Stimulated activated CD8-positive, alpha-beta memory T cell treated with anti-CD3 and anti-CD28 coated beads, Interleukin-4, amount 100 ng/mL, for 1 hour (primary cell): ENCODE measurements at places on chromosomes 12 and 14.

DNA sequence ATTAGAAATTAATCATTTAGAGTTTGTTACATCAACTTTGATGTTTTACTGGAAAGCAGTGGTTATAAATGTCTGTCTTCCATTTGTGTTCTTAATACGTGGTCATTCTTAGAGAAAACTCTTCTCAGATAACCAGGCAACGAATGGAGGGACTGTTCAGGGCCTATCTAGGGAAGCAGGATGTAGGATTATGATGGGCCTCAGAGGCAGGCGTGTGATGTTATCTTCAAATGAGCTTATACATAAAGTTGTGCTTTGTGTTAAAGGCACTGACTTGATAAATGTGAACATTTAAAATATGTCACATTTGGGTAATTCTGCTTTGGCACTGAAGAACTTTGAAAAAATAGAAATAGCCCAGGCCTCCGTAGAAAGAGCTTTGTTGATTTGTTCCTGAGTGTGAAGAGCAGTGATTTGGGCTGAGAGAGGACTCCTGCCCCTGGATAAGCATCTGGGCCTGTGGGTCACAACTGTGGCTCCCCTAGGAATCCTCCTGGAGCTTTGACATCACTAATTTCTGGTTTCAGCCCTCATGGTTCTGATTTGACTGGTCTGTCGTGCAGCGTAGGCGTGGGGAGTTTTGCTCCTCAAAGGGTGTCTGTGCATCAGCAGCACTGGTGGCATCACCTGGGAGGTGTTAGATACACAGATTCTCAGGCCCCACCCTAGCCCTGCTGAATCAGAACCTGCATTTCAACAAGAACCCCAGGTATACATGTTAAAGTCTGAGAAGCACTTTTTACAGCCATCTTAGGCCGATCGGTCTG, 55.4 kb downstream of the SAMD4A start:
- DNase-seq = no peak

GRCh38 chr12:21323736-21324135, 11.0 kb downstream of the SLCO1A2 start:
- no peak for DNase-seq

DNA sequence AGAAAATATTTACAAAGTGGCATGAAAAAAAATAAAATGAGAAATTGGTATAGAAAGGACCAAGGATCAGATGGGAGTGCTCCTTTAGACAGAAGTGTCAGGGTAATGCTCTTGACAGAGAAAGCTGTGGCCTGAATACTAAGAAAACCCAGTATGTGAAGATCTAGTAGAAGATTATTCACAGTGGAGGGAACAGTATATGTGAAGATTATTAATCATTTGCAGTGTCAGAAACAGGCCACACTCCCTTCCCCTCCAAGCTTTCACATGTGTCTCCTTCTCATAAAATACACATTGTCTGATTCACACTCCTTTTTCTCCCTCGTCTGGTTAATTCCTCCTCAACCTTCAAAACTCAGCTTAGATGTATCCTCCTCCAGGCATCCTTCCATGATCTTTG, 41.3 kb downstream of the CAPS2 start:
- DNase-seq = no peak

DNA sequence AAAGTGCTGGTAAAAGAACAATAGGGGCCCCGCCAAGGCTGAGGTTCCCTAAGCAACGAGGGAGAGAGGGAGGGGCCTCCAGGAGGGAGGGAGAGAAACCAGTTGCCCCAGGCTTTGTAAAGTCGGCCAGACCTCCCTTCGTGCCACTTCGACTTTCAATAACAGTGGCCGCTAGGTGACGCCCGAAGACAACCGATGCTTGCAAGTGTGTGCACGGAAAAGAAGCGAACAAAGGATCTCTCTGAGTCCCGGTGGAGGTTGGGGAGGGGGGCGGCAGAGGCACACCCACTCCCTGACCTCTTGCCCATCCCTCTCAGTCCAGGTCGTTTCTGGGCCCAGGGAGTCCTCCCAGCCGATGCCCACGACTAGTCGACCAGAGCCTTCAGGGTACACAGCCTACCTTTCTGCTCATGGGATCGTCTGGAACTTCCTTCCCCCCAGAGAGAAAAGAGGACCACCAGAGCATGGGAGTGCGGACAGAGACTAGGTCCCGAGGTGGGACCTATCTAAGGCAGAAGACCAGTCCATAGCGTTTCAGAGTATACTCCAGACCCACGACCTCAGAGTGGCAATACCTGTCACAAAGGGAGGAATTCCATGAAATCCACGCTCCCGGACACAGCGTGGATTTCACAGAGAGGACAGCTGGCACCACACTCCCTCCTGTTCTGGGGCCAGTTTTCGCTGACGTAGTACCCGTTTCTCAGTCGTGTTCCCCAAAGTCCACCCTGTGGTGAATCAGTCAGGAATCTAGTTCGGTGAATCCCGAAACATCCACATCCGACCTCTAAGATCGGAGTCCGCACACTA, 262.7 kb upstream of the ALG10B start:
- DNase-seq = no peak

DNA sequence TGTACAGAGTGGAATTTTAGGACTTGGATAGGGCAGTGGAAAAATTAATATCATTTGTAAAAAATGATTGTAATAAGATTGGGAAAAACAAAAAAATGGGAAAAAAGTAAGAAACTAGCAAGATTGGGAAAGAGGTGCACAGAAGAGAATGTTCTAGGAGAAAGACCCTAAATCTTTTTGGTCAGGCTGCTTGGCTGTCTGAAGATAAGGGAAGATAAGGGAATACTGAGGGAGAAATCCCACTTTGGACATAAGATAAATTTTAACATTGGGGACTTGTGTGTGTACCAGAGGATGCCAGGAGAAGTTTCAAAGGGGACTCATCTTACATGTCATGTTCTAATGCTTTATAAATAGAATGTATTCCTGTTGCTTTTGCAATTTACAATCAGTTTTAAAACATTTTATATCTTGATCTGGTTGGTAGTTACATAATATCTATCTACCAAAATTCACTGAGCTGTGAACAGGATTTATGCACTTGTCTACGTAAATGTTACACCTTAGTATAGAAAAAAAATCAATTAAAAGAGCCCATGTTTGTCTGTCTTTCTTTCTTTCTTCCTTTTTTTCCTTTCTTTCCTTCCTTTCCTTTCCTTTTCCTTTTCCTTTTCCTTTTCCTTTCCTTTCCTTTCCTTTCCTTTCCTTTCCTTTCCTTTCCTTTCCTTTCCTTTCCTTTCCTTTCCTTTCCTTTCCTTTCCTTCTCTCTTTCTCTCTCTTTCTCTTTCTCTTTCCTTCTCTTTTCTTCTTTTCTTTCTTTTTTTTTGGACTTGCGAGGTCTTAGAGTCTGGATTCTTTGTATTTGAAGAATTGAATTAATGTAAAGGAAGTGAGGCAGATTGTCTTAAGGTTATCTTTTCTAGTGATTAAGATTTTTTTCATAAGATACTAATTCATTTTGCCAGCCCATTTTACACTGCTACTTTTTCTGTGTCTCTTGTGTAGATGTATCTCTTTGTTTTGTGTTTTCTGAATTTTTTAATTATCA, 66.1 kb downstream of the KTN1 start:
- DNase-seq = no peak

GRCh38 chr12:26077915-26078702, 46.7 kb downstream of the BHLHE41 start:
- no peak for DNase-seq

DNA sequence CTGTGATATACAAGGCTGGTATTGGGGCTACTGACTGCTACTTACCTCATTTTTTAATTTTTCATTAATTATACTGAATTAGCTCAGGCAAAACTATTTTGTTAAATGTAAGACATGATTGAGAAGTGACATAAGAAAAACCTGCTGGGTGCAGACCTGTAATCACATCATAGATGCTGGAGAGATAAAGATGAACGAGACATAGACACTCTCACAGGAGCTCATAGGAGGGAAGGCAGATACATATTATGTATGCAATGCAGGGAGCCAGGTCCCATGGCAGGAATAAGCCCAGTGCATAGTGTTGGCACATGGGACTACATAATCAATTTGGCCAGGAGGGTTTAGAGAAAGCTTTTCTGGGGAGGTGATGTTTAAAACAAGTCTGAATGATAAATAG, 74.9 kb downstream of the PRKCH start:
- no peak for DNase-seq
